ENCODE measurements at places on chromosomes 3 and 15.

- DNase-seq: no peak
Observed at GRCh38 chr3:167908746-167909503, 173.4 kb downstream of the SERPINI1 start.

GRCh38 chr3:141055536-141056445 lies 4.6 kb downstream of the SPSB4 start:
- DNase-seq: no peak

GRCh38 chr3:114624571-114625181 lies 330.8 kb downstream of the TIGIT start:
- peak; percentile 97 for DNase-seq

DNA sequence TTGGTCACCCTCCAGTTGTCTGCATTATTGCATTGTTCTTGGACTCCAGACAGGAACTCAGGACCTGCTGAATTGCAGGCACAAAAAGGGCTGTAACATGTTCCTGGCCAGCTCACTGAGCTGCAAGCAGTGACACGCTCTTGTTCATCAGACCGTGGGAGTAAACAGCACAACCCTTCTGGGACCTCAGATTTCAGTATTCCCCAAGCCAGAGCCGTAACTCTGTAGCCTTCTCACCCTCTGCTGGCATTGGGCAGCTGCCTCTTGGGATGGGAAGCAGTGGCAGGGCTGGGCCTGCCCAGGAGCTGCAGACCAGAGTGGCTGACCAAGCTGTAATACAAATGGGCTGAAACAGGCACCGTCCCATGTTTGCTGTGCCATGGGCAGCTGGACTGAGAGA lies 607.1 kb upstream of the BCHE start:
- DNase-seq: no peak

DNA sequence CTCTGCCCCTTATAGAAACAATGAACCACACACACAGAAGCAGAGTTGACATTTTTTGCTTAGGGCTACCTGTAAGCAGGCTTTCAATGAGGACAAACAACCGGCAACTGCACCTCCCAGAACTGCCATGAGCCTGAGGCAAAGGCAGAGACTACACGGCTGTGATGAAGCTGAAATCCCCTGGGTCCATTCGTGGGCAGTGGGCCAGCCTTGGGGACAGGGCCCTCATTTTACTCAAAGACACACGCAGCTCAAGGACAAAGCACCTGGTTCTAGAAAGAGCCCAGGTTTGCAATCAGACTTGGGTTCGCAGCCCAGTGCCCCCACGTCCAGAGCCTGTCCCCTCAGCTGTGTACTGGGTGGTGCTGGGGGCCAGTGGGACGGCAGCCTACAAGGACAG lies 17.9 kb downstream of the FAM174B start:
- no peak for DNase-seq

DNA sequence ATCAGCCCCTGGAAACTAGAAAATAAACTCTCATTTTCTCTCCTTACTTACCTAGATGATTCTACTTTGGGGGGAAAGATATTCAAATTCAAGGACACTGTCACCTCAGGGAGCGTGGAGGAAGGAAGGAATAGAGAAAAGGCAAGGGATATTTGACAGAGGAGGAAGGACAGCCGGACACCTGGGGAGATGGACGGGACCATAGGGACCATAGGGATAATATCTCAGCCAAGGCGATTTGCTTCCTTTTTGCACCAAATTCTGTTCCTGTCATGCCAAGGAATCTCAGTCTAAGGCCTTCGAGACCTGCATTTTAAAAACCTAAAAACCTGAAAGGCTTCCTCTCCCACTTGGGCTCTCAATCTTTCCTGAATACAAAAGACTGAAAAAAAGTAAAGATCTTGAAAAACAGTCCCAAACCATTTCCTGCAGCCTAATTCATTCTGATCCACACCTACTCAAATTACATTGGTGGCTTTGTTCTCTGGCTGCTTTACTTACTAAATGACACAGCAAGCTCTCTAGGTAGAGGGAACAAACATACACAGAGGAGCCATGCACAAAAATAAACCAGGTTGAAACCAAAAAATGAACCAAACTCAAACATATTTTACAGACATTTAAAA lies 73.9 kb upstream of the SLC24A5 start:
- no peak for DNase-seq

All from non-pigmented ciliary epithelial cell (primary cell).